Upper lobe of right lung (tissue), 1 donor: ENCODE measurements at places on chromosomes 7 and 10.
A peak's percentile ranks its signal among the peaks of the same experiment; 100 is the strongest.

DNA sequence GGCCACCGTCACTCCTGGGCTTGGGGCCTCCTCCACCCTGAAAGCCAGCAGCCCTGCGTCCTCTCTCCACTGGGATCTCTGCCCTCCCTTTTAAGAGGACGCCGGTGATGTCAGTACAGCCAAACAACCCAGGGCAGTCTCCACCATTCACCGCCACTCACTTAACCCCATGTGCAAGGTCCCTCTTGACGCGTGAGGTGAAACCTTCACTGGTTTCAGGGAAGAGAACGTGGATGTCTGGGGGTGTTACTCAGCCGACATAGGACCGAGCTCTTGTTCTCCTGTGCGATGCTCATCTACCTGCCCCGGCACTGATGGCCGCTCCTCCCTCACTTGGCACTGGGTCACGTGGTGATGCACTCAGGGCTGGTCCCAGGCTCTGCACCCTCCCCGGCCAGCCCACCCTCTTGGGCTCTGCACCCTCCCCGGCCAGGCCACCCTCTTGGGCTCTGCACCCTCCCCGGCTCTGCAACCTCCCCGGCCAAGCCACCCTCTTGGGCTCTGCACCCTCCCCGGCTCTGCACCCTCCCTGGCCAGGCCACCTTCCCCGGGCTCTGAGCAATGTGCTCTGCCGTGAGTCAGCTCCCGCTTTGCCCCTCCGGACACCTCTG is 36.1 kb downstream of the ADGRA1 start:
- no peak for DNase-seq

GRCh38 chr10:78072504-78072903 is 38.8 kb downstream of the RPS24 start:
- no peak for DNase-seq

- DNase-seq: no peak
Observed at GRCh38 chr10:94578790-94579189, 33.2 kb downstream of the HELLS start.

GRCh38 chr10:5364890-5365338 is at the start of gene UCN3:
TSS of gene UCN3 (plus strand) at chr10:5364966. CDS start at chr10:5373721, 8,755 bp downstream.
- no peak for DNase-seq

- no peak for DNase-seq
Observed at GRCh38 chr10:48759113-48759901, 74.6 kb downstream of the WDFY4 start.

DNA sequence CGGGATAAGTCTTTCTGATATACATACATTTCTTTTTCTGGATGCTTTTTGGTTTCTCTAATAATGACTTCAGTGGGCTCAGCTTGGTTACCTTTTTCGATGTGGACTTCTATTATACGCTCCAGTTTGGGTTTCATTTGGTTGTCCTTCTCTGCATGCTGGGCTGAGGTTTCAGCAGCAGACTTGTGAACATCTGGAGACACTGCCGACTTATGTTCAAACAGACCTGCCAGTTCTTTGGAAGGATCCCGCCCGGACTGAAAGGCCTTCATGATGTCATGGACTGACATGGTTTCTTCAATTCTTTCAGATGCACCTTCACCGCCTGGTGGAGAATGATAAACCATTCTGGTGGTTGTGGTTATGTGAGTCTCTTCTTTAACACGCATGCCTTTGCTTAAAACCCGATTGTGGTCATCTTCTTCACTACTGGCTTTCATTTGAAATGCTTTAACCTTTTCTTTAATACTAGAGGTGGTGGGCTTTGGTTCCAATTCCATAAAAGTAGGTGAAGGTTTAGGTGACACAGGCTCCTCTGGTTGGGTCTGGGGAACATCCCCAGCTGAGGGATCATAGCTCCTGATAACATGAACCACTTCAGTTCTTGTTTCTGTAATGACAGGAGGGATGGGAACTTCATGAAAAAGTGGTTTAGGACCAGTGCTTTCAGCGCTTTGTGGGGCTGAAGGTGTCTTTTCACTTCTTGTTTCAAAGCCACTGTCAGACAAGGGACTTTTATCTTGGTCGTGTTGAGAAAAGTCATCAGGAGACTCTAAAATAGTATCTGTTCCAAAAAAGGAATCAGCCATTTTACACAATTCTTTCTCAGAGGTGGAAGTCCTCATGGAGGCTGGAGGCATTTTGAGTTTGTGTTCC is 167.7 kb upstream of the CCDC6 start:
- no peak for DNase-seq

DNA sequence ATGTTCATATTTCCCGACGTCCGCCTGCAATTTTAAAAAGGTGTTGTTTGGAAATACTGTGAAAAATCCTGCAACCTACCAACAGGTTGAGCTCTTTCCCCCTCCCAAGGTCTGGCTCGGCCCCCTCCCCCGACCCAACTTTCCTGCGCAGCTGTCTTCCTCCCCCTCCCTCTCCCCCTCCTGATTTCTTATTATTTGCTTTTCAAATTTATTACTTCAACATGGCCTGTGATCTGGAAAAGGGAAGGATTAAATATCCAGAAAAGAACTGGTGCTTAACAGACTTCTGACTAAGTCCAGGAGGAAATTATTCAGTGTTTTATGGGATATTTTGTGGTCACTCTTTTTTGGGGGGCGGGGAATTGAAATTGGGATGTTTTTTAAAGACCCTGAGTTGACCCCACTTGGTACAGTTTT is 2.4 kb downstream of the ARID5B start:
- no peak for DNase-seq

- peak; percentile 54 for DNase-seq
Observed at GRCh38 chr7:64869912-64870562, 33.0 kb upstream of the ZNF273 start.

- DNase-seq: no peak
Observed at GRCh38 chr7:134726581-134726980, 52.9 kb upstream of the CALD1 start.

GRCh38 chr7:116629051-116629463 is 42.9 kb upstream of the MET start:
- no peak for DNase-seq

GRCh38 chr7:85815526-85815925 is 628.7 kb upstream of the SEMA3D start:
- DNase-seq: no peak

- DNase-seq: no peak
Observed at GRCh38 chr7:80806663-80807062, 112.2 kb downstream of the SEMA3C start.
